SK-N-SH treated with all-trans-retinoic acid at 6 μM for 48 hours (cell line): ENCODE measurements at places on chromosomes 7 and 10.

DNA sequence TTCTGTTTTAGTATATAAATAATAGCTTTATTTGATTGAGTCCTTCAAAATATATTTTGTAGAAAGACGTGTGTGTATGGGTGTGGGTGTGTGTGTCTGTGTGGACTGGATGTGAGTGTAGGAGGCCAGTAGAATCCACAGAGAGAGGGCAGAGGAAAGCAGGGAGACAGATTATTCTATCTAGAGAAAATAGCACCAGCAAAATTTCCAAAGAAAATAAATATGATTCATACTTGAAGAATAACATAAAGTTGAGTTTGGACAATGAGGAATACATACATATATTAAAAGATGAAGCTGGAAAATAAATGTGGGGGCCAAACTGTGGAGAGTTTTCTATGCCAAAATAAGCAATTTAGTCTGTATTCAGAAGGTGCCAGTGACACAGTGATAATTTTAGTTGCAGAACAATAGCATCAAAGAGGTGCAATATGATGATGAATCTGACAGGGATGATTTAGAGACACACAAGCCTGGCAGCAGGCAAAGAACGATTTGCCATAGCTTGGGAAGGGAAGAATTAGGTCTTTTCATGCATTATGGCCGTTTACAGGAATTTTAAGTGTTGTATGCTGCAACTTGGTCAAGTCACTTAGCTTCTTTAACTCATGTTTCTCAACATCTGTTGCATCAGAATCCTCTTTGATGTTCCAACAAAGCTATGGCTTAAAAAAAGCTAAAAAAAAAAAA is 121.3 kb downstream of the SEMA3A start:
- peak; percentile 58 for ATAC-seq

- ATAC-seq, result no peak
Observed at GRCh38 chr10:70546584-70546983, 56.0 kb downstream of the PRF1 start.

GRCh38 chr7:129343099-129343700 is 91.0 kb upstream of the STRIP2 start:
- ATAC-seq, result peak; percentile 90

DNA sequence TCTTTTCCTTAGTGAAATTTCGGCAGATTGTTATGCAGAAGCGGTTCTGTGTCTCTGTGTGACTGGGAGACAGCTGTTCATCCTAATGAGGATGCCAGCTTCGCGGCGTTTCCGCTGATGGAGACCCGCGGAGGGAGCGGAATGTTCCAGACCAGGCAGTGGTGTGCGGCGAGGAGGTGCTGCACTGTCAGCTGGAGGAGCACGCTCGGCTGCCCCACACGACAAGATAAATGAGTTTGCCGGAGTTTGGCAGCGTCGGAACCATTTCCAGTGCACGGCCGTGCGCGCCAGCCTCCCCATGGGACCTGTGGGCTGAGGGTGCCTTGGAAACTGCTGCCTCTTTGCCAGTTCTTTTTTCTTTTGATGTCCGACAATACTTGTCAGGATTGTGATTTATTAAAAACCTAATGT is 64.6 kb downstream of the WDR37 start:
- no peak for ATAC-seq

GRCh38 chr10:128471151-128471550 is 344.9 kb upstream of the MKI67 start:
- ATAC-seq, result no peak

DNA sequence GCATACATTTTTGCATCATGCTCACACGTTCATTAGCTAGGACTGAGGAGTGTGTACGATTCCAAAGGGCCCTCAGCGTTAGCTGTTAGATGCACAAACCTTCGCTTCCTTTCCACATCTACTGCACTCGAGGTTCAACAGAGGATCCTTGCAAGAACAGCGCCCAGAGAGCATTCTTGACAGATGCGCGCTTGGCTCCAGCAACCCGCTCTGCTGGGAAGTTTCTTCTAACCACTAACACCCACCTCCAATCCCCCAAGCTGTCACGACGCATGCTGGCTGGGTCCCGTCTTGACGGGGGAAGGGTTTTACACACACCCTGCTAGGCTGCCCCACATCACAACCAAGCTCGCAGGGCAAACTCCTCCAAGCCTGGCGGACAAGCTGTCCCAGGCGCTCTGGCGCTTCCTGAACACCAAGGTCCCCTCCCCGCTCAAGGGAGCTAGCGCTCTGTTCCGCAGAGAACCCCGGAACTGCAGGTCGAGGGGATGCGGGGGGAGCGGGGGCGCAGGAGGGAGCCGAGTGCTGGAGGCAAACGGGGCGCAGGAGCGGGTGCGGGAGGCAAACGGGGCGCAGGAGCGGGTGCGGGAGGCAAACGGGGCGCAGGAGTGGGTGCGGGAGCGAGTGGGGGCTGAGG is 653 bp upstream of the ADRB1 start:
- peak; percentile 50 for ATAC-seq

DNA sequence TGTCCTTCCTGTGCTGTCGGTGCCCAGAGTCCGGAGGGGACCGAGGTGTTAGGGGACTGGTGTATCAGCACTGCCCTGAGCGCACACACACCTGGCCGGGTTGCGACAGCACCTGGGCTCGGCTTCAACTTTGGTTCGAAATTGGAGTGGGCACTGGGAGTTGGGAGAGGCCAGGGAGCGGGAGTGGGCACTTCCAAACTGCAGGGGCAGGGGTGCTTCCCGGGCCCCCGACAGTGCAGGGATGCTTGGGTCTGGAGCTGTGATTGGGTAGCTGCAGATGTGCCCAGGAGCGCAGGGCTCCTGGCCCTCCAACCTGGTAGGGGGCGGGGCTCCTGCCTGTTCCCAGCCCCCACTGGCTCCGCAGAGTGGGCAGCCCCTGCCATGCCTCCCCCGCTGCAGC is 7.7 kb downstream of the BBS9 start:
- no peak for ATAC-seq

- no peak for ATAC-seq
Observed at GRCh38 chr7:68414631-68415425, 1183.4 kb upstream of the AUTS2 start.

GRCh38 chr10:89306434-89307268 is 4.8 kb downstream of the IFIT2 start:
- no peak for ATAC-seq

DNA sequence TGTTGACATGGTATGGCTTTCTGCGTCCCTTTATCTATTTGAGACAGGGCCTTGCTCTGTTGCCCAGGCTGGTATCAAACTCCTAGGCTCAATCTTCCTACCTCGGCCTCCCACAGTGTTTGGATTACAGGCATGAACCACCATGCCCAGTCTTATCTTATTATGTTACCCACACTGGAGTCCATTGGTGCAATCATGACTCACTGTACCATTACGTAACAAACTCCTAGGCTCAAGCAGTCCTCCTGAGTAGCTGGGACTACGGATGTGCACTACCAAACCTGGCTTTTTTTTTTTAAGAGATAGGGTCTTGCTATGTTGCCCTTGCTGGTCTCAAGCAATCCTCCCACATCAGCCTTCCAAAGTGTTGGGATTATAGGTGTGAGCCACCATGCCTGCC is 66.7 kb downstream of the CCDC3 start:
- ATAC-seq, result no peak

GRCh38 chr7:68125168-68125567 is 1128.5 kb downstream of the TYW1 start:
- ATAC-seq, result no peak

DNA sequence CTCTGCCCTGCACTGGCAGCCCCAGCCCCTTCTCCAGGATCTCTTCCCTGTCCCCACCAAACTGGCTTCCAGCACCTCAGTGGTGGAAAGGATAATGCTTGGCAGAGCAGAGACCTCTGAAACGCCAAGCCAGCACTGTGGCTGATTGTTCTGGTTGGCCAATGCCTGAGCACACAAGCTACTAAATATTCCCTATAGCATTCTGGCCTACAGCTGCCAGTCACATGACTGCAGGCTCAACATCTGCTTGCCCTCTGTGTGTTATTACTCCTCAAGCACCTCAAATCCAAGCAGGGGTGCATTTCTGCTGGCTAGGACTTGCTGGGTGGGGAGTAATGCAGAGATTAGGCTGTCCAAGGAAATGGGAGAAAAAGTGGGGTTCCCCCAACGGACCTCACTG is 6.1 kb downstream of the TBATA start:
- no peak; the same call in 2 of the 3 replicates for ATAC-seq

DNA sequence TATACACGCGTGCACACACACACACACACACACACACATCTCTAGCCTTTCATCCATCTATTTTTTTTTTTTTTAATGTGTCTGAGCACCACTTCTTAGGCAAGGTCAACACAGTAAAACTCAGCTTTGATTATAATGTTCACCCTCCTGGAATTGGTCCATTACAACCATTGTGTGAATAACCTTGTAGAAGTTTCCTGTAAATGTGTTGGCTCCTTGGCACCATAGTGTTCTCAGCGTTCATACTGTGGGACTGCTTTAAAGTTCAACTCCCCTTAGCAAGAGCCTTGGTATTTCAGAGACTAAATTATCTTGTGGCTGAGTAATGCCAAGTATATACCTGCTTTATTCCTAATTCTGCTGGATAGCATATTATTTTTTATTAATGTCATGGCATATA is 106.3 kb upstream of the PRPS1L1 start:
- ATAC-seq, result no peak
